ENCODE measurements at places on chromosomes 4 and X.

DNA sequence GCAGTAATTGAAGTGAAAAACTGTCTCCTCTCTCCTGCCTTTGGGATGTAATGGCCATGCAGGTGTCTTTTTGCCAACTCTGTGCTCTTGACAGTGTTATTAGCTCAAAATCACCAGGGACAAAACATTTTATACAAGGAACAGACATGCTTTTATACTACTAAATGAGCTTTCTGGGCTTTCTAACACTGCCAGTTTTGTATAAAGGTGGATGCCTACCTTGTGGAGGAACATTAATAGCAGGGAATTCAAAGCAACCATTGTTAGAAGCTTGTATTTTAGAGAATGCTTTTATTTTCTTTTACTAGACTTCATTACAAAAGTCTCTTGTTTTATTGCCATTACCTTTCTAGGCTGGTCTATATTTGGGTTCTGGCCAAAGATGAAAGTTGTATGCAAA lies 54.7 kb upstream of the ARSJ start:
- DNase-seq, result no peak

GRCh38 chr4:37715889-37716402 lies 29.8 kb upstream of the RELL1 start:
- DNase-seq, result no peak

GRCh38 chrX:118211891-118212816 lies 95.5 kb upstream of the KLHL13 start:
- no peak for DNase-seq

- no peak for DNase-seq
These were observed 107.9 kb downstream of the ABLIM2 start for GRCh38 chr4:8050555-8051206.

DNA sequence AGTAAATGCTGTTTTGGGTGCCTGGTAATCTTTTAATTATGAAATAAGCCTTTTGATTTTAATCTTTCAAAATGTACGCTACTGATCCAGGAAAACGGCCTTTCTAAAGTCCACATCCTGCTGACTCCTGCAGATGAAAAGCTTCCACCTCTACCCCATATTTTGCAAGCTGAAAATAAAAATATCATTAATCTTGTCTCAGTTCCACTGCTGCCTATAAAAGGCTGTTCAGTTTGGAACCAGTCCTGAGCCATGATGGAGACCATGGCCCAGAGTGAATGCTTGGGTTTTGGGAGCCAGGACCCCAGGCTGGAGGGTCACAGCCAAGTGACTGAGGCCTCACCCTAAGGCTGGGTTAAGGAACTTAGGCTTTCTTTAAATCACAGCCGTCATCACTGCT lies 110.8 kb downstream of the AFF1 start:
- no peak for DNase-seq

GRCh38 chr4:164138521-164138920 lies 615.4 kb upstream of the SMIM31 start:
- DNase-seq, result no peak

DNA sequence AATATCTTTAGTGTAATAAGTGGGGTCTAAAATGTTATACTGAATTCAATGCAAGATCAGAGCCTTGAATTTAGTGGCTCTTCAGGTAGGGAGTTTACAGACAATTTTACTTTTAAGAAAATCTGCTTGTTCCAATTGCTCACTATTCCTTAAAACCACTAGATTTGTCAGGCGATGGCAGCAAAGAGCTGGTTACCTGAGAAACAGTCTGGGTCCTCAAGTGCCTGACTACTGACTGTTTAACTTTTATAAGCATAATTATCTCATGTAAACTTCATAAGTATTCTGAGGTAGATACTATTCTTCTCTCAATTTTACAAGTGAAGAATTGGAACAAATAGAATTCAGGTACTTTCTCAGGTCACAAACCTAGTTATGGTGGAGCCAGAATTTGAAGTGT lies 84.3 kb downstream of the RRAGB start:
- no peak for DNase-seq

DNA sequence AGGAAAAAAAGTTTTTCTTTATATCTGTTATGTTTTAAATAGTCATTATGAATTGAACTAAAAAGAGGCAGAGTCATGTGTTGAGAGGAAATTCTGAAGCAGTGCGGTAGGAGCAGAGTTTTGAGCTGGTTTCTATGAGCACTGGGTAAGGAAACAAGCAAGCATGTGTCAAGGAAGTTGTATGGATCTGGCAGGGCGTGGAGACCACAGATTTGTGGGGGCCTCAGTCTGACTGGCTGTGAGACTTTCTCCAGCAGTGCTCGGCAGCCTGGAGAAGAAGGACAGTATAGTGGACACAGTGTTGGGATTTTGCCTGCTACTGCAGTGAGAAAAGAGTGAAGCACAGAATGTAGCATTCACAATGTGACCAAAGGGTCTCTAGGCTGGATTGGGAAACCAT lies 399.1 kb downstream of the INPP4B start:
- no peak for DNase-seq

DNA sequence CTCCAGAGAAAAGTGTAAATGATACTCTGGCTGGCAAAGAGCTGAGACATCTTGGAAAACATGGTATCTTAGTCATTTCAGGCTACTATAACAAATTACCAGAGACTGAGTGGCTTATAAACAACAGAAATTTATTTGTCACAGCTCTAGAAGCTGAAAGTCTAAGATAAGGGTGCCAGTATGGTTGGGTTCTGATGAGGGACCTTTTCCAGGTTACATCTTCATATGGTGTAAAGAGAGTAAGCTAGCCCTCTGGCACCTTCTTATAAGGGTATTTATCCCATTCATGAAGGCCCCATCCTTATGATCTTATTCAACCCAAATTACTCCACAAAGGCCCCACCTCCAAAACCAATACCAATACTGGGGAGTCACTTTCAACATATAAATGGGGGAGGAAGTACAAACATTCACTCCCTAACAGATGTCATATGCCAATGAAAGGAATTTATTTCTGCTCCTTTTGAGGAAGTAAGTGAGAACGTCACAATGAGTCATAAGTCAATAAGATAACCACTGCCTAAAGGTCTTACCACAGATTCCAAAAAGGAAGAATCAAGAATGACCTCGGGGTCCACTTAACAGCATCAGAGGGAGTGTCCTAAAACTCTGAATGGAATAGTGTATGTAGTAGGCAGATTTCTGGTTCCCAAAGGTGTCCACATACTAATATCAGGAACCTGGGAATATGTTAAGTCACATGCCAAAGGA lies 246.6 kb downstream of the OPHN1 start:
- DNase-seq, result no peak

- DNase-seq, result no peak
These were observed 10.3 kb downstream of the HADH start for GRCh38 chr4:107999932-108000539.

GRCh38 chrX:134798472-134798871 lies 140.2 kb upstream of the PLAC1 start:
- DNase-seq, result no peak

GRCh38 chr4:175787948-175788347 lies 24.1 kb downstream of the GPM6A start:
- no peak for DNase-seq

- DNase-seq, result no peak
These were observed 353.0 kb upstream of the SLC7A11 start for GRCh38 chr4:138595171-138595570.

- DNase-seq, result no peak
These were observed 683.1 kb downstream of the KCTD8 start for GRCh38 chr4:43765514-43765913.

DNA sequence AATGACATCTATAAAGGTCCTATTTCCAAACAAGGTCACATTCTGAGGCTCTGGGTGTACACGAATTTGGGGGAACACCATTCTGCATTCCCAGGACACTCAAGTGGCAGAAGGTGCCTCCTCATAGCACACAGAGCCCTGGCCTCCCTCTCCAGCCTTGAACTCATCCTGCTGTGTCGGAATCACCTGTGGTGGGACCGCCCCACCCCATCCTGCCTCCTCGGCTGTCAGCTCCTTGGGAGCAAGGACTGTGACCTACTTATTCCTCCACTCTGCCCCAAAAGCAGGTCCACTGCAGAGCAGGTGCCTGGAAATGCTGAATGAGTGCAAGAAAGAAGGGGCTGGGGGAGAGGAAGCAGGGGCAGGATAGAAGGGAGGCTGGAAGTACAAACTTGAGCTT lies 33.5 kb downstream of the HTRA3 start:
- no peak for DNase-seq

DNA sequence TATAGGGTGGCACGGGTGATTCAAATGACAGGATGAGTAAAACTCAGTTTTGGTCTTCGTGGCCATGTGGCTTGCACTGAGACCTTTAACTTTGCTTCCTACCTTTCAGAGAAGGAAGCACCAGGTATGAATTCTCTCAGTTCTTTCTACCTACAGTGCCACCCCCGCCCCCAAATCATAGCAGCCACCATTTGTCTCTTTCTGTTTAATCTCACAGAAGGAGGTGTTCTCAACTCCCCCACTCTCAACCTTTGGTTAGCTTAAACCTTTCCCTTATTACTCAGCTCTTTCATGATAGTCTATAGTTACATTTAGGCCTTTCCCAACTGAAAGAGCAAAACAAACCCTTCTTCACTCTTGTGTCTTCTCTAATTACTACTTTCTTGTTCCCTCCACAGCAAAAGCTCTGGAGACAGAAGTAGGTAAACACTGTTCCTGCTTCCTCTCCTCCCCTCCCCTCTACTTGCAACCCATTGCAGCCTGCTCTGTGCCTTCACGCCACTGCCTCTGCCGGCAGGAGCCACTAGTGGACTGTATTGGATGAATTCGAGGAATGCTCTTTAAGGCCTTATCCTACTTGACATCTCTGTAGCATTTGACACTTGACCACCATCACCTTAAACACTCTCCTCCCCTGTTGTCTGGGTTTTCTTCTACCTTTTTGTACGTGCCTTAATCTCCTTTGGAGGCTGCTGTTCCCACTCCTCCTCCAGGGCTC lies 123.7 kb downstream of the AFF1 start:
- no peak for DNase-seq

- DNase-seq, result no peak
These were observed 15.3 kb downstream of the TENM3 start for GRCh38 chr4:182258441-182259000.

DNA sequence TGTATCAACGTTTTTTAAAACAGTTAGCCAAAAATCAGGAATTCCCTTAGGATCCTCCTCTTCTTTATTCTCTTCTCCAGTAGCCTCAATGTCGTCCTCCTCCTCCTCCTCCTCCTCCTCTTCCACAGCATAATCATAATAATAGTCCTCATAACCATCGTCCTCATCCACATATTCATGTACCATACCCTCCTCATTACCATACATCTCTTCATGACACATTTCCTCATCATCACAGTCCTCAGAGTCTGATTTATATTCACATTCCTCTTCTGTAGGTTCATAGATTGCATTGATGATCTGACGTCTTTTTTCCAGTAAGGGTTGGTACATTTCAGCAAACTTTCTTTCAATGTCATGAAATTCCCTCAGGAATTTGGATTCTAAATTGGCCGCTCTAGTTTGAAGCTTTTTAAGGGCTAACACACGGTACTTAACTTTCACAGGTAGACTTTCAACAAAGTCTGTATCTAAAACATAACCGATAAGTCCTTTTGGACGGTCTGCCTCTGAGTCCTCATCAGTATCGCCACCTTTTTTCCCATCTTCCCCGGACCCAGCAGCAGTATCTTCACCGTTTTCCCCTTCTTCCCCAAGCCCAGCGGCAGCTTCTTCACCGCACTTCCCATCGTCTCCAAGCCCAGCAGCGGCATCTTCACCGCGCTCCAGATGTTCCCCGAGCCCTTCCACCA lies 771 bp downstream of the NAP1L2 start:
- no peak for DNase-seq

GRCh38 chr4:20760053-20760452 lies 59.8 kb downstream of the PACRGL start:
- no peak for DNase-seq

- DNase-seq, result no peak
These were observed 57.0 kb downstream of the VAMP7 start for GRCh38 chrX:155938132-155938531.

DNA sequence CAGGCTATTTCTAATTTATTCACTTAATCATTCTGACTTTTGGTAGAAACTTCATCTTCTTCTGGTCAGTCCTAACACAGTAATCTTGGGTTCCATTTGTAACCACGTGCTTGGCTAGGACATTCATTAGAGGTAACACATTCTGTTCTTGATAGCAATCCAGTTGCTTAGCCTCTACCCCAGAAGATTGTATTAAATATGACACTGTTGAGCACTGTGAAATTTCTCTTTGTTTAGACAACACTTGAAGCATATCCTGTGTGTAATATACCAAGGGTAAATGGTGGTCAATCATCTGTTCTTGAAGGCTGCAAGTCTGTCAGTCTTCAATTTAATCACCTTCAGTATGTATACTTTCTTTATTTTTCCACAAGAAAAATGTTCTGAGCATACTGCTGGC lies 523.0 kb downstream of the ANKRD50 start:
- DNase-seq, result no peak

DNA sequence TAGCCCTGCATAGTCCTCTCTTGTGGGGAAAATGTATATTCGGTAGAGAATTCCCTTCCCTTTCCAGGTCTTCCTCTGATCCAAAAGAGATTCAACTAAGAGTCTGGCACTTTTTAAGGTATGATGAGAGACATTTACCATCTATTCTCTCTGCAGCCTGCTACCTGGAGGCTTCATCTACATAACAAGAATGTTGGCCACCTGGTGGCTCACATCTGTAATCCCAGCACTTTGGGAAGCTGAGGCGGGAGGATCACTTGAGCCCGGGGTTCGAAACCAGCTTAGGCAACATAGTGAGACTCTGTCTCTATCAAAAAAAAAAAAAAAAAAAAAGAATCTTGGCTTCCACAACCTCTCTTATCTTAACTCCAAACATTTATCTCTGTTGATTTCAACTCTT lies 40.4 kb upstream of the NOCT start:
- DNase-seq, result no peak
